NCI-H1092 treated with DMSO at 0.1 percent for 48 hours (cell line): ENCODE measurements at places on chromosomes 16 and 17.

DNA sequence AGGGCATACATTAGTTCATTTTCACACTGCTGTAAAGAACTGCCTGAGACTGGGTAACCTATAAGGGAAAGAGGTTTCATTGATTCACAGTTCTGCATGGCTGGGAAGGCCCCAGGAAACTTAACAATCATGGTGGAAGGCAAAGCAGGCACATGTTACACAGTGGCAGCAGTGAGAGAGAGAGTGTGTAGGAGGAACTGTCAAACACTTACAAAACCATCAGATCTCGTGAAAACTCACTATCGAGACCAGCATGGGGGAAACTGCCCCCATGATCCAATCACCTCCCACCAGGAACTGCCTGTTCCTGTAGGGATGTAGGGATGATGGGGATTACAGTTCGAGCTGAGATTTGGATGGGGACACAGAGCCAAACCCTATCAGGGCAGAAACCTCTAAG, 17.2 kb downstream of the NUBP1 start:
- DNase-seq = no peak

- peak; percentile 31 for DNase-seq
Observed at GRCh38 chr17:7479213-7480088, at the start of gene ZBTB4. ZBTB4 (minus strand) TSS chr17:7479631; CDS start chr17:7466801, 12,830 bp downstream.

DNA sequence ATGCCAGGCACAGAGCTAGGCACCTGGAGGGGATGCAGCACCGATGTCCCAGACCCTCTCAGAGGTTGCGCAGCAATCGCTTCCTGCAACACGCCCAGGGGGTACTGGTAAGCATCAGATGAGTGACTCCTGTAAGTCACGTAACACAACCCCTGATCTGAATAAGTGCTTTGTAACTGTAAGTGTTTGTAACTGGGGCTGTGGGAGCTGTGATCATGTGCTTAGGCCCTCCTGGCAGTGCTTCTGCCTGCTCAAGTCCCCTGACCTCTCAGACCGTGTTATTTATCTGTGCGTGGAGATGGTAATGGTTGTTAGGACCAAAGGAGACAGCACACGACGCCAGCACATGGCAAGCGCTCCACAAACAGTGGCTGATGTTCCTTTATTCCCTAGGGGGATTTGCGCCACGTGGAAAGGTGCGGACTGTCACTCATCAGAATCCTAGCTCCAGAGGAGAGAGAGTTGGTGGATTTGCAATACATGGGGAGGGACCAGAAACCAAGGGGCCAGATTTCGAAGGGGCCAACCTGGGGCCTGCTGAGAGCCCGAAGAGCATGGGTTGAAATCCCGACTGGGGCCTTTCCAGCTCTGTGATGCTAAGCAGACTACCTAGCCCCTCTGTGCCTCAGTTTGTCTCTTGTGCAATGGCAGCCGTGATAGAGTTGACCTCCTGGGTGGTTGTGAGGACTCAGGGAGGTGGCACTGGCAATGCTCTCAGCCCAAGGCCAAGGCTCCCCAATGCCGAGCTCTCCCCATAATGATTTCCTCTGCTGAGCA, 151.8 kb downstream of the IRF8 start:
- no peak for DNase-seq

DNA sequence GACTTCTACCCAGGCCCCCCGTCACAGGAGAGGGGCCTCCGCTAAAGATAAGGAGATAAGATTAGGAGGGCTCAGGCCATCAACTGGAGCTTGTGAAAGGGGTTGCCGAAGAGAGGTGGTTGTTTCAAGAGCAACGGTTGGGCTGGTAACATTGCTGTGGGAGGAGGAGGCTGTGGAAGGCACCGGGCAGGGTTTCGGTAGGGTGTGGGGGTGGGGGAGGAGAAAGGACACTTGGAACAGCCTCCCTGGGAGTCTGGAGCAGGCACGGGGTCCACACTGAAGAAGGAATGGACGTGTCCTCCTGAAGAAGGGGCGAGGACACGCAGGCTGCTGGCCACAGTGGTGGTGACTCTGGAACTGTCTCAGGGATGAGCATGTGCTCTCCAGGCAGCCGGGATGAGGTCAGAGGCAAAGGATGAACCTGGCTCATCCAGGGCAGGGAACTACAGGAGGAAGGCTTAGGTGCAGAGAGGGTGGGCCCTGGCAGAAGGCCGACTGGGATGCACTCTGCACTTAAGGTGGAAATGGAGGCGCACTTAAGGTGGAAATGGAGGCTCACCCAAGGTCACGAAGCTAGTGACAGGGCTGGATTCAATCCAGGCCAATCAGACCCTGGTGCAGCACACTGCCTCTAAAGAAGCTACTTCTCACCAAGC, 1.2 kb upstream of the EPX start:
- no peak for DNase-seq

DNA sequence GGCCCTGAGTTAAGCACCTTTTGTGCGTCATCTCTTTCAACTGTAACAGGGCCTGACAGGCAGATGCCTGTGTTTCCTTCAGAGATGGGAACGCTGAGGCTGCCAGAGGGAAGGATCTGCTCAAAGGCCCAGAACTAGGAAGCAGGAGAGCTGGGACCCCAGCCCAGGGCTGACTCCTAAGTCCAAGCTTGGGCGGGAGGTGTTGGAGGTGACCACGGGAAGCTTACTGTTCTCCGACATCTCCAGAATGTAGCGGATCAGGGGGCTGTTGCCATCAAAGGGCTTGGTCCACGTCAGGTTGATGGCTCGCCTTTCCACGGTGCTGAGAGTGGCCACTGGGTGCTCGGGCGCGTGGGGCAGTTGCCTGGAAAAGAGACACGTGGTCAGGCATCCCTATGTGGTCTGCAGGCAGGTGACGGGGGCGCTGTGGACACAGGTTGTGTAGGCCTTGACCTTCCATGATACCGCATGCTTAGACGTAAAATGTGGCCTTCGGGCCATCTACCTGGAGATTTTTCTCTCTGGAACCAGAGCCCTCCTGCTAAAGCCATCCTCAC, 111.4 kb upstream of the CDC42EP4 start:
- no peak for DNase-seq

- DNase-seq = no peak
Observed at GRCh38 chr16:61590577-61590976, 445.7 kb downstream of the CDH8 start.

- DNase-seq = no peak
Observed at GRCh38 chr17:73105431-73105830, 12.9 kb upstream of the SLC39A11 start.

- no peak for DNase-seq
Observed at GRCh38 chr16:2250652-2251295, 613 bp downstream of the ECI1 start.

- peak; percentile 21 for DNase-seq
Observed at GRCh38 chr17:32927724-32928585, at the start of gene TMEM98. TMEM98 (plus strand) TSS chr17:32928153; CDS start chr17:32931529, 3,376 bp downstream.

GRCh38 chr17:76383546-76384221, 725 bp upstream of the SPHK1 start:
- DNase-seq = no peak

DNA sequence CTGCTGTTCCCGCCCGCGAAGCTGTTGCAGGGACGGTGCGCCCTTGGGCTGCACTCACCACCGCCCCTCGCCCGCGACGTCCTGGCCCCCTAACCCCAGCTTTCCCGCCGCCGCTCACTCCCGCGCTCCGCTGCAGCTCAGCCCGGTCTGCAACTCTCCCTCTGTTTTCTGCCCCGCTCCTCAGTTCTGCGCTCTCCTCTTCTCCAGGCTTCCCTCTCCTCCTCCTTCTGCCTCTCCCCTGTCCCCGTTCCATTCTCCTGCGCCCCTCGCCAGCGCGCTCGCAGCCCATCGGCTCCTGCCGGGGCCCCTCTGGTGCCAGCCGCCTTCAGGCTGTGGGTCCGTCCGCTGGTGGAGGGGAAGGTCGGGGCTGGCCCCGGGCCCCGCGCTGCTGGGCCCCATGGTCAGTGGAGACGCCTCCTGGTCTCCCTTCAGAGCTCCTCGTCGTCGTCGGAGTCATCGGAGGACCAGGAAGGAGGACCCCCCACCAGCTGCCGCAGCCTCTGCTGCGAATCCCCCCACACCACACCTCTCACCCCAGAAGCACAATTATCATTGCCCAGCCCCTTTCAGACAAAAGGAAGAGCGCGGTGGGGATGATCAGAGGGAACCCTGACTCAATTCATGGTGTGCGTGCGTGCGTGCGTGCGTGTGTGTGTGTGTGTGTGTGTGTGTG, 223.2 kb upstream of the FOXF1 start:
- no peak for DNase-seq

DNA sequence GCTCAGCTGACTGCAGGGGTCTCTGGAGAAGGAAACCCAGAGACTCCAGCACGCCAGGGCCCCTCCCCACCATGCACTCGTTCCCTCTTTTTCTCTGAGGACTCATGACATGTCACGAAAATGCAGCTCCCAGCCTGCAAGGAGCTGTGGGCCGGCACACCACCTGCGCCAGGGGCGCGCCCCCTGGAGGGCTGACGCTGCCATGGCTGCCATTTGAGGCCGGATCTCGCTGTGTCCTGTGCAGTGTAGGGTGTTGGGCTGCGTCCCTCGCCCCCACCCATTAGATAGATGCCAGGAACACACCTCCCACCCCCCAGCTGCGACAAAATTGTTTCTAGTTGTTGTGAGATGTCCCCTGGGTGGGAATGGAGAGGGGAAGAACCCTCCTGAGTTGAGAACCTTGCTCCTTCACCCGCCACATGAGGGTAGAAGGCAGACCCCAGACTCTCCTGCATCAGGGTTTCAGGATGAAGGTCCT, 8.2 kb downstream of the SYNGR2 start:
- DNase-seq = peak; percentile 23

- DNase-seq = no peak
Observed at GRCh38 chr17:50075446-50076032, 19.6 kb upstream of the PDK2 start.

- peak; percentile 9 for DNase-seq
Observed at GRCh38 chr17:348692-349425, 3.7 kb downstream of the RPH3AL start.

- DNase-seq = peak; percentile 9
Observed at GRCh38 chr16:75621170-75621477, 2.0 kb downstream of the ADAT1 start.

GRCh38 chr17:14302431-14303099, 1.7 kb downstream of the HS3ST3B1 start:
- peak; percentile 14 for DNase-seq

GRCh38 chr17:17844079-17844478, 7.3 kb upstream of the SREBF1 start:
- no peak for DNase-seq

GRCh38 chr17:68349157-68349556, 57.9 kb downstream of the ARSG start:
- DNase-seq = no peak

- no peak for DNase-seq
Observed at GRCh38 chr17:50618300-50618699, 16.4 kb upstream of the ABCC3 start.

DNA sequence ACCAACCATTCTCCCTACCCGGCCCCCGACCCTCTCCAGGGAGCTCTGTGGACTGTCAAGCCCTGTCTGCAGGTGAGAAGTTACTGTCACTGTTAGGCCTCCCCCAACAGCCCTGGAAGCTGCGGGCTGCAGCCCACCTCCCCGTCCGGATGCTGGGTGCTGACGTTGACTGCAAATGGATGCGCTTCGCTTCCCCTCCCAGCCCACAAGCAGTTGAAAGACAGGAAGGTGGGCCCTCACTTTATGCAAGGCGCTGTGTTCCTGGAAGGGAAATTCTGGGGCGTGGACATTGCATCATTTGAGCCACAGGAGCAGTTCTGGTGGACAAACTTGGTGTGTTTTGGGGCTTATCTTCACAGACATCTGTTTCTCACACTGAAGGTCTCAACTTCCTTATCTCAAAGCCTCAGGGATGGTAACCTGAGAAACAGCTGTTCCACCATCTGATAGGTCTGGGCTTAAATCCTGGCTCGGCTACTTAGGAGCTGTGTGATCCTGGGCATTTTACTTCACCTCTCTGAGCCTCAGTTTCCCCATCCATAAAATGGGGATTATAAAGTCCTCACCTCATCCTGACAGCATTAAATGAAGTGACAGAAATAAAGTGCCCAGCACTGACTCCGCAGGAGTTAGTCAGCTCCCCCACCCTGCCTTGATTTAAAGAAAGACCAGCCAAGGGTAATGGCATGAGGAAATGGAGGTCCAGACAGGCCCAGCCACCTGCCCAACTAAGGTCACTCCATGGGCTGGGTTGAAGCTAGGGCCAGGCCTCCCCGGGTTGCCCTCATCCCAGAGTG, 4.6 kb upstream of the DRC7 start:
- DNase-seq = no peak

DNA sequence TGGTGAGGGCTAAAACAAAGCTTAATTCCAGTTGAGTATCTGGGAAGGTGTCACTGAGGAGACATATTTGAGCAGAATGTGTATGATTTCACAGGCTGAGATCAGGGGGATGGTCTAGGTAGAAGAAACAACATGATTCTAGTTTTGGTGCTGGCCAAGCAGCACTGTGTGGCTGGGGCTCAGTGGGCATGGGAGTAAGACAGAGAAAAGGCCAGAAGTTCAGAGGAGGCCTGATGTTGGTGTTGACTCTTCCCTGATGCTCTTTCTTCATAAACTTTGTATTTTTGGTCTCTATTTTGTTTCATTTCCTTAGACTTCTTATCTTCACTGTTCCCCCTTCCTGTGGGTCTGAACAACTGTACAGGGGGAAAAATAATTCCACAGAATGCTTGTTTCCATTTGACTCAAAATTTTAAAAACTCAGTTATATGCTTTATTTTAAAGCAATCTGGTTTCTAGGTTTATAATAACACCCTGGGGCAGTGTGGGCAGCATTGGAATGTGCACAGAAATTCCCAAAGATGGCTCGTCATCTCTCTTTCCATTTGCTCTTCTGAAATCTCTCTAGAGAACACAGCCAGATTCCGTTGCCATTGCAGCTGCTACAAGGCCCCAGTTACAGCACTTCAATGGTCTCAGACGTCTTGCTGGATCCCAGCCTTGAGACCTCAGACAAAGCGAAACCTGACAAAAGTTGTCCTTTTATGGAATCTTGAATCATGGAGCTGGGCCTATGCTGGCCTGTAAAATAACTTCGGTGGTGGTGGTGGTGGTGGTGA, 68.3 kb downstream of the SNX11 start:
- no peak for DNase-seq

DNA sequence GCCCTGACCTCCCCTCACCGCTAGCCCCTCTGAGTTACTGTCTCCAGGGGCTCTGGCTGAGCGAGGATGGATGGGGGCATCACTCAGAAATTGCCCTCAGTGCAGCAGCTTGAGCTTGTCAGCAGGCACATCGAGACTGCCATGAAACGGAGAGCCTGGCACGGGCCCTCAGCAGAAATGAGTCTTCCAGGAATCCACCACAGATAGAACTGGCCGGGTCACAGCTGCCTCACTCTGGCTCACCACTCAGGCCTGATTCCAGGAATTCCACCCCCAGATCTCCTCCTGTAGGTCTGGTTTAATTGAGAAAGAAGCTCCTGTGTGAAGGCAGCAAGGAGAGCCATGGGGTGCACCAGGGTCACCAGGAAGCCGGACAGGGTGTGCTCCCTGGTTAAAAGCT, 85.5 kb downstream of the GSG1L start:
- DNase-seq = no peak
